Stimulated activated effector memory CD8-positive, alpha-beta T cell treated with anti-CD3 and anti-CD28 coated beads, Interleukin-12 subunit alpha, Interleukin-12 subunit beta, amount 100 ng/mL, for 72 hours (primary cell): ENCODE measurements at places on chromosomes 7 and 10.

DNA sequence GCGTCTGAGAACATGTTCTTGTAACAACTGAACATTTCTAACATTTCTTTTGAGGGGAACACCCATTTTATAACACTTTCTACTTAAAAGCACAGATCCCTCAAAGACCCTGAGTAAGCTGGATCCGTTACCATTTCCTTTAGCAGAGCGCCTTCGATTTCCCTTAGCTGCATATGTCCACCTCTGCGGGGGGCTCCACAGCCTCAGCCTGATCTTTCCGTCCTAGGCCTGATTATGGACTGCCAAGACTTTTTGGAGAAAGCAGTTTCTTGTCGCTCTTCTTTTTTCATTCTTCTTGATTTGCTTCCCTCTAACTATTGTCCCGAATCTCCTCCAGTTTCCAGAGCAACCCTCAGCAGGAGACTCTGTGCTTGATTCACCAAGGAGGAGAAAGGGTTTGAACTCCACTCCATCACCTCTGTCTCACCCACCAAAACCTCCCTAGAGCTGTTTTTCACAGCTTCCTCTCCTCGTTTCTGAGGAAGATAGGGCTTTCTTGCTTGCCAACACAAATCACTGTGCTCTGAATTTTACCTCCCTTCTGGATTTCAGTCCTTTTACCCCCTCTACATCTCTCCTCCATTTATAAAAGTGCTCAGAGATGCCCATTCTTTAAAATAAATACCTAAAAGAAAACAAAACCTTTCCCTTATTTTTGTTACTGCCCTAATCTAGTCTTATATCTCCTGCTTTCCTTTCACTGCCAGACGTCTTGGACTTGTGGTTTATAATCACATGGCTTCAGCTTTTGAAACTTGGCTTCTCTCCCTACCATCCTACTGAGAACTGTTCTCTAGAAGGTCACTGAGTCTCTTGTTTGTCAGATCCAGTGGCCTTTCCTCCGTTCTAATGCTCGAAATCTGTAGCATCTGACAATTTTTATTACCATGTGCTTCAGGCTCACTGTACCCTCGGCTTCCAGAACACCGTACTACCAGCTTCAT lies 30.5 kb upstream of the ZRANB1 start:
- no peak for DNase-seq

DNA sequence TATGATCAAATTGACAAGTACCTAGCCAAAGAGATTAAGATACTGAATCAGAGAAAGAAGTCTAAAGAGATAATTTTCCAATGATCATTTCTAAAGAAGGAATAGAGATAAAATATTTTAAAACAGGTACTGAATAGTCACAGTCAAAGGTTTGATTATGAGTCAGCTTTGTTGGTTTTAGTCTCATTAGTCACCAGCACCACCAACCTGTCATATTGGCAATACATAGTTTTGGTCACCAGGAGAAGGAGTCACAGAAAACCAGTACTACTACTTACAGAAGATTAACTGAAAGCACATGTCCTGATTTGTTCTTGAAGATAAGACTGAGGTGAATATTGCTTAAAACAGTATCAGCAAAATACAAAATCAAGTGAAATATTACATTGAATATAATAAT lies 34.6 kb downstream of the ZEB1 start:
- DNase-seq: no peak

DNA sequence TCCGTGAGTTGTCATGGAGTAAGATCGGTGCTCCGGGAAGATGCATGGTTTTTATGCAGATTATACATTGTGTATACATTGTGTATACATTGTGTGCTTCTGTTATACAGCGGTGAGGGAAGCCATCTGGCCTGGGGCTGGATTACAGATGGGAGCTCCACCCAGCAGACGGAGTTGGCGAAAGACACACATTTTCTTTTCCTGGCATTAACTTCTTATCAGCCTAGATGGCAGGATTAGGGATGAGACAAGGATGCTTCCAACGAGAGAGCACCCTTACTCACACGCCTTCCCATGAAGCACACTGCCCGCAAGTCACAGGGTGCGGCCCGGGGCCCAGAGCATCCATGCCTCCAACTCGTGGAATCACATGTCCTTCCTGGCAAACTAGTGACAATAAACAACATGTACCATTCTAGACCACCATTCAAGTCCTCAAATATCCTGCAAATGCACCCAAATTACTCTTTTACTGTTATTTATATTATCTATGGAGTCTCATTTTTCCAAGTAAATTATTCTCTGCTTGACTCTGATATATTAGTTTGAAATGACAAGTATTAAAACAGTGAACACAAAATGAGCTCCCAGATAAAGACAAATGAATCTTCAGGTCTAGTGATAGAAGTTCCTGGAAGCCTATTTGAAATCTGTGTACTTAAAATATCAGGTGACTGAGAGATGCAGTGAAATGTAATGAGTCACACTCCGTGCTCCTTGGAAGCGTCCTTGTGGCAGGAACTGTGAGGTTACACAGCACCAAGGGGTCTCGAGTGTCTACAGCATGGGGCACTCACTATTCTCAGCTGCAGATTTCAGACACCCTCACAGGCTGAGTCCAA lies 29.8 kb upstream of the PPP2R2D start:
- DNase-seq: no peak

DNA sequence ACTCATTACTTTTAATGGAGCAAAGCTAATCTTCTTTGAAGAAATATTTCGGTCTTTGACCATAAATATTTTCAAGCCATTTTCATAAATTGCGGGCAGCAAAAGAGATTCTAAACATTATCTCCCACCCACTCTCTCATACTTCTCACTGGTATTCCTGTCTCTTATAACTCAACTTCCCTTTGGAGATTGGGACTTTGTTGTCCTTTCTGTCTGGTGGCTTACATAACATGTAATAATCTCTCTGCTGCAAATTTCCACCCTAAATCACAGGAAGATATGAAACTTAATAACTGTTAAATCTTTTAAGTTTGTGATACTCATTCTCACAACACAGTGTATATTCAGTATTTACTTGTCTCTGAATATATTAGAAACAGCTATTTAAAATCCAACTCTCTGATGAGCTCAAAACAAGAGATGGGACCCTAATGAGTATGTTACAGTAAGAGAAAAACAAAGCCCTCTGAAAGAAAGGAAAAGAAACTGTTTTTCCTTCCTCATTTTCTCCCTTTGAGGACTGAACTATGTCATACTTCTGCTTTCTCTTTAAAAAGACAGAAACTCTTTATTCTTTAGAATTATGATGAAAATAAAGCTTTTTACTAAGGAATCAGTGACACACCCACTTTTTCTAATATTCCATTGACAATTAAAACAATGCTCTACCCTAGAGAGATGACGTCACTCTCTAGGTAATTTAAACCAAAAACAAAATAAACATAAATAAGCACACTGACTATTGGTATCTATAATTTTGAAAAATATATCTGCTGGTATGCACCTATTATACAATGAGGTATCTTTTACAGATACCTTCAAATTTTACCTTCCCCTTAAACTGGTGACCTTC lies 14.7 kb downstream of the CALCR start:
- DNase-seq: no peak

DNA sequence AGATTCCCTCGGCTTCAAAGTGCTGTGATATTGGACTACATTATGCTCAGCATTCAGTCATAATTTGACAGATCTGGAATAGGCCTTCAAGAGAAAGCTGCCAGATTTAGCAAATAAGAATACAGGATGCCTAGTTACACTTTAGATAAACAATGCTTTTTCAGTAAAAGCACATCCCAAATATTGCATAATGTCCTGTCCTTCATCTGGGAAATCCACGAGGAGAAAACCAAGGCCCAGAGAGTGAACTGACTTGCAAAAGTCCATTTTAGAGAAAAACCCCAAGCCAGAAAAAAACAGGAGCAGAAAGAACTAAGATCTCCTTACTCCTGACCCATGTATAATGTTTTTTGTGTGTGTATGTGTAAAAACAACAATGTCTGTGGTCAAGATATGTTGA lies 12.0 kb upstream of the BLNK start:
- no peak for DNase-seq

- no peak for DNase-seq
These were observed 95.4 kb downstream of the TES start for GRCh38 chr7:116305485-116306408.

DNA sequence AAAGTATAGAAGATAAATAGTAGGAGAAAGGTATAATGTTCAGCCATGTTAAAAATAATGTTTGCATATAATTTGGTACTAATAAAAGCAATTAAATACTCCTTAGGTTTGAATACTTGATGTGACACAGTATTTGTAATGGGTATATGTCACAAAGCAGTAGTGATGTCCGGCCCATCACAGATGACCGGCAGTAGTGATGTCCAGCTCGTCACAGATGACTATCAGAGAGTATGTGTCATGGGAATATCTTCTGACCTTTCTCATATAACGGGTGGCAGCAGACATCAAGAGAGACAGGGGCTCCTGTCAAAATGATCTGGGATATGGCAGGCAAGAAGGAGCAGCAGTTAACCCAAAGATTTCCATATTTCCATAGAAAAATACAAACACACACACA lies 477.4 kb upstream of the KLF6 start:
- no peak for DNase-seq

GRCh38 chr7:111528331-111528730 lies 34.0 kb downstream of the IMMP2L start:
- no peak for DNase-seq

- DNase-seq: no peak
These were observed 5.6 kb upstream of the DKK1 start for GRCh38 chr10:52308251-52309031.

DNA sequence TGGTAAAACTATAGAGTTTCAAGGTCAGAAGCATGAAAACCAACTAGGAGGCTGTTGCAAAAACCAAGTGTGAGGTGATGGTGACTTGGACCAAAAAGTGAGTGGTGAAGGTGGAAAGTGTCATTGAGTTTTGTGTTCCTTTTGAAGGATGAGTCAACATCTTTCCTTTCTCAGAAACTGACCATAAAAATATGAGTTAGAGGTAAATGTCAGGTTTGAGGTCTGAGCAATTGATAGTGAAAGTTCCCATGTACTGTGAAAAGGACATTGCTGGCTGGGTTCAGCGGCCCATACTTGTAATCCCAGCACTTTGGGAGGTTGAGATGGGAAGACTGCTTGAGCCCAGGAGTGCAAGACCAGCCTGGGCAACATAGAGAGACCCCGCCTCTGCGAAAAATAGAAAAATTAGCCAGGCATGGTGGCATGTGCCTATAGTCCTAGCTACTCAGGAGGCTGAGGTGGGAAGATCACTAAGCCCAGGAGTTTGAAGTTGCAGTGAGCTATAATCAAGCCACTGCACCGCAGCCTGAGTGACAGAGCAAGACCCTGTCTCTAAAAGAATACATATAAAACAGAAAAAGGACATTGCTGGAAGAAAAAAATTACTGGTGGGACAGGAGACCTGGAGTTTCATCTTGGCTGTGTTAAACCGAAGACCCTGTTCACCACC lies 89.3 kb upstream of the ARID5B start:
- no peak for DNase-seq

DNA sequence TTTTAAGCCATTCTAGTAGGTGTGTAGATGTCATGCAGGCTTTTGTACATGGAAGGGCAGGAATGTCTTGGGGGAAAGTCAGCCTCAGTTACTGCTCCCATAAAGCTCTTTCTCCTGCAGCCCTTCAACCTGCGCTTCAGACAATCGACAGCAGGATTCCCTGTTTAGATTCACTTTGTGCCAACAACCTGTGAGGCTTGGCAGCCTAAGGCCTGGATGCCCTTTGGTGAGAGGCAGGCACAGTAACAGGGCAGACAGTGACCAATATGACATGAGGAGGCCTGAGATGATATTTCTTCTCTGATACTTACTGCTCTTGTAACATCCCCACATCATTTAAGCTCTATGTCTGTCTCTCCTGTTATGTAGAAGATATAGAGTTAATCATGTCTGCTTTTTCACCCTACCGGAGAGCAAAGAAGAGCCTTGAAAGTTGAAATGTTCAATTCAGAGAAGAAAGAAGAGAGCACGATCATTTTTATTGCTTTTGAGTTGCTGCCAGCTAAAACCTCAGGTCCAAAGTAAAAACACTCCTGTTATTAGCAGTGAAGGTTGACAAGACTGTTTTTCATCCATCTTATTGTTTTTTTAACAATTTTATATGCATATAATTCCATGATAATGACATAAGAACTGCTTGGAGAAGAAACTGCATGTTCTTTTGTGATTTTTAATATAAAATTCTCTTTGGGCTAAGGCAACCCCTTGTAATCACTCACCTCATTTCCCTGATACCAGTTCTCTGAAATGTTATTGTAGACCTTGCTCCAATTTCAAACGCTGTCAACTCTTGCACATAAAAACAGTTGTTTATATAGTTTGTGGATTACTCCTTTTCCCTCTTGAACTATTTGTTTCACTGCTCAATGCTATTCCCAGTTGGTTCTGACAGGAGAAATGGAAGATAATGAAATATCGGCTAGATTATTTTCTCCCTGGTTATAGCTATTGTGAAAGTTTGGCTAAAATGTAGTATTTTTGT lies 140.9 kb downstream of the GALNT17 start:
- DNase-seq: no peak
